Stimulated activated effector memory CD8-positive, alpha-beta T cell treated with anti-CD3 and anti-CD28 coated beads, Interleukin-12 subunit alpha, Interleukin-12 subunit beta, amount 100 ng/mL, for 72 hours (primary cell): ENCODE measurements at places on chromosomes 2 and 18.

DNA sequence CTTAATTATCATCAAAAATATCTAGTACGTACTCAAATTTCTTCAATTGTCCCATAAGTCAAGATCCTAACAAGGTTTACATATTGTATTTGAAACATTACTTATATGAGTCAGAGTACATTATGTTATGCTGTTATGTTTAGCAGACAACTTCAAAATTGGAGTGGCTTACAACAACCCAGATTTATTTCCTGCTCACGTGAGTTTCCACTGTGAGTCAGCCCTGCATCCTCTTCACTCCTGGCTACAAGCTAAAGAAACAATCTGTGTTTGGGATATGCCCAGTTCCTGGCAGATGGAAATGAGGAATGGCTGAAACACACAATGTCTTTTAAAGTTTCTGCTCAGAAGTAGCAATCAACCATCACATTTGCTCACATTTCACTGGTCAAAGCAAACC is 31.5 kb upstream of the TANC1 start:
- no peak for DNase-seq

DNA sequence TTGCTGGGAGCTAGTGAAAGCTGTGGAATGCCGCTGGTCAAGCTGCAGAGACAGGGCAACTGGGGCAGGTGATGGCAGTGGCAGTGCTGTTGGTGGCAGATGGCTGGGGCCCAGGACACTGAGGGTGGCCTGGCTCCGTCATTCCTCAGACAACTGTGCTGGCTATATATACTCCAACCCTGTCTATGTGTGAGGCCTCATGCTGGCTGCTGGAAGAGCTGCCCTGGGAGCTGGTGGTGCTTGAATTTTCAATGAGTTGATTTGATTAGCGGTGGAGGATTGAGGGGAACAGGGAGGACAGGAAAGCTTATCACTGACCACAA is 66.5 kb upstream of the TMEM200C start:
- DNase-seq = no peak

- no peak for DNase-seq
Measured at GRCh38 chr2:120598416-120598815, 137.3 kb upstream of the GLI2 start.

DNA sequence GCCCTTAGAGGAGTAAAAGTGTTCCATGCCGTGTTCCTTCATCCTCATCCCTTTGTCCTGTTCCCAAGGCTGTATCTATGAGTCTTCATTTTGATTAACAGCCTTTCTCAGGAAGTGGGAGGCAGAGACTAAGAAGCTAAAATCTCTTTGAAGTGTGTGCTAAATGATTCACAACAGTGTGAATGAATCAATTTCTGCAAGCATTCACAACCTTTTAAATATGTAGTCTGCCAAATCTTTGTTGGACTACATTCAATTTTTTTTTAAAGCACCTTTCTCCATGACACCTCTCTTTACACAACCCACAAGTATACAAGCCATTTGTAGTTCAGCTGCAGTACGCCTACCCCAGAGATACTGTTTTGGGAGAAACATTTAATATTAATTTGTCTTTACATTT is 408.6 kb upstream of the FANCL start:
- no peak for DNase-seq

DNA sequence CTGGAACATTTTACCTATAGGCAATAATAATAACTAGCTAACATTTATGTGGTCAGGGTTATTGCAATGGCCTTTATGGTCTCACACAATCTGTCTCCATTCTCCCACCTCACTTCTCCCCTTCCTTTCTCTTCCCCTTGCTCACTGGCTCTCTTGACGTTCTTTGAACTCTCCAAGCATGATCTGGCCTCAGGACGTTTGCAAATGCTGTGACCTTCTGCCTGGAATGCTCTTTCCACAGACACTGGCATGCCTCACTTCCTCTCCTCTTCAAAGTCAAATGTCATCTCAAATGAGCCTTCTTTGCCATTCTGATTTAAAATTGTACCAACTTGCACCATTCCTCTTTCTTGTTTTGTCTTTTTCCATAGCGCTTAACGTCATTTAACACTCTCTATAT is 25.3 kb upstream of the GCG start:
- DNase-seq = no peak

- no peak for DNase-seq
Measured at GRCh38 chr2:195352581-195352980, 304.4 kb upstream of the SLC39A10 start.
